ENCODE measurements at places on chromosomes 1 and 21.
A peak's percentile ranks its signal among the peaks of the same experiment; 100 is the strongest.

DNA sequence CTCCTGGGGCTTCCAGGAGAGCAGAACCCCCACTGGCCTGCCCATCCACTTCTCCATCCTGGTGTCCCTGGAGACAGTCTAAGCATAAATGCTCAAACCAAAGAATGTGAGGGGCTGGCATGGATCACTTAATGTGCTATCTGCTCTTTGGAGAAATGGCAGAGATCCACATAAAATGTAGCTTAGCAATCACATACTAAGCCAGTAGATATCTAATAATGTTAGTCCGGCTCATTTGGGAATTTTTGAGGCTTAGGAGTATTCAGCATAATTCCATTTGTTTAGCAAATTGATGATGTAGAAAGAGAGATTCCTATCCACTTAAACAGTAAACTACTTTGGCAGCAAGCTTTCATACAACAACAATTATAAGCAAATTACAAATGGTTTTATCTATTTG is 90.7 kb downstream of the TENT5C start:
- DNase-seq, result no peak

DNA sequence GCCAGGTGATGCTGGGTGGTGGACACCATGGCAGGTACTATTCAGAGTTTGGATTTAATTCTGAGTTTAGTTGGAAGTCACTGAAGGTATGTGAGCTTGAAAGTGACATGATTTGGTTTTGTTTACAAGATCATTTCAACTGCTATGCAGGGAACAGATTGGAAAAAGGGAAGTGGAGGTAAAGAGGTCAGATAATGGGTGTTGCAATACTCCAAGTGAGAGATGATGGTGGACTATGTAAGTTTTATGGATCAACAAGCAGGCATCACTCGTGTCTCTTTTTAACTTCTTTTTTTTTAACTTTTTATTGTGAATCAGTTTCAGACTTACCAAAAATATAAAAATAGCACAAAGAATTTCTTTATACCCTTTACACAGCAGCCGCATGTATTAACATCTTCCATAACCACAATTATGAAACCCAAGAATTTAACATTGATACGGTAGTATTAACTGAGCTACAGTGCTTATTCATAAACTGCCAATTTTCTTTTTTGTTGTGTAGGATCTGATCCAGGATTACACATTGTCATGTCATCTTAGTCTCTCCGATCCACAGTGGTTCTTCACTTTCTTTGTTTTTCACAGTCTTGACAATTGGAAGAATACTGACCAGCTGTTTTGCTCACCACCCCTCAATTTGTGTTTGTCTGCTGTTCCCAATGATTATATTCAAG is 24.9 kb upstream of the NHLH2 start:
- no peak for DNase-seq

DNA sequence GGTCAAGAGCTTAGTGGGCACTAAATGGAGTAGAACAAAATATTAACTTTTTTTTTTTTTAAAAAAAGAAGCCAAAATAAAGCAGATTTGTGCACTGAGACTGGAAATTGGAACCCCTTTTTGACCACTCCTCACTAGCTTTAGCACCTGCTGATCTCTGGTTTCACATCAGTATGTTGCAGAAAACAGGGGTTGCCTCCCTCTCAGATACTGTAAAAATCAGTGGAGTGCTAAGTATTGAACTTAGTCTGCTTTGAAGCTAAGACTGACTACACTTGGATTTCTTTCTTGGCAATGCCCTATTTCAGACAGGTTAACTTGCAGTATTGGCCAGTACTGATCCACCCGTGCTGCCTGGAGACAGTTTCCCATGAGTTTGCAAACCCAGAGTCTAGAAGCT is 2.7 kb upstream of the KIAA0040 start:
- no peak for DNase-seq

DNA sequence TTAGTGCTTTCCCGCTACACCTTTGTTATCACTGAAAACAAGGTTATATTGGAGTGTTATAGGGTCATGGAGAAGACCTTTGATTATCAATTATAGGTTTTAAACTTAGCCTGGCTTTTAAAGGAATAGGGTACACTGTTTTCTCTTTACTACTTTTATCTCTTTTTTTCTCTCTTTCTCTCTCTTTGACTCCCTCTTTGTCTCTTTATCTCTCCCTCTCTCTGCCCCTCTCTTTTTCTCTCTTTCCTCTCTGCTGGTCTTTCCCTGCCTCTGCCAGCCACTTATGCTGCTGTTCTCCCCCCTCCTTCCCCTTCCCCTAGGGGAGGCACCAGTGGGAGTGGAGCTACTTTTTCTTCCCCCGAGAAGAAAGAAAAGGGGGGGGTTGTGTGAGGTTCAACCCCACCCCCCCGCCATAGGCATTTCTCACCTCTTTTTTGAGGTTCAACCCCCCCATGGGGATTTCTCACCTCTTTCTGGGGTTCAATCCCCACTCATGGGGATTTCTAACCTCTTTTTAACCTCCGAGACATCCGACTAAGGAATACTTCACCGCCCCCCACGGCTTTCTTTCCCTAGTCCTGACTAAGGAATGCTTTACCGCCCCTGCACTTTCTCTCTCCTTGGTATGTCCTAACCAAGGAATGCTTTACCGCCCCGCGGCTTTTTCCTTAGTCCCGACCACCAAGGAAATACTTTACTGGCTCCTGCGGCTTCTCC is 17.2 kb upstream of the ZBTB8B start:
- no peak for DNase-seq

- no peak for DNase-seq
These were observed 3.0 kb downstream of the MORC3 start for GRCh38 chr21:36323032-36323431.

GRCh38 chr1:245874942-245875580 is 632.0 kb downstream of the SMYD3 start:
- DNase-seq, result no peak

- no peak for DNase-seq
These were observed 480.4 kb upstream of the CAMK1G start for GRCh38 chr1:209103092-209103491.

GRCh38 chr1:61162520-61163258 is 80.3 kb downstream of the NFIA start:
- no peak for DNase-seq

DNA sequence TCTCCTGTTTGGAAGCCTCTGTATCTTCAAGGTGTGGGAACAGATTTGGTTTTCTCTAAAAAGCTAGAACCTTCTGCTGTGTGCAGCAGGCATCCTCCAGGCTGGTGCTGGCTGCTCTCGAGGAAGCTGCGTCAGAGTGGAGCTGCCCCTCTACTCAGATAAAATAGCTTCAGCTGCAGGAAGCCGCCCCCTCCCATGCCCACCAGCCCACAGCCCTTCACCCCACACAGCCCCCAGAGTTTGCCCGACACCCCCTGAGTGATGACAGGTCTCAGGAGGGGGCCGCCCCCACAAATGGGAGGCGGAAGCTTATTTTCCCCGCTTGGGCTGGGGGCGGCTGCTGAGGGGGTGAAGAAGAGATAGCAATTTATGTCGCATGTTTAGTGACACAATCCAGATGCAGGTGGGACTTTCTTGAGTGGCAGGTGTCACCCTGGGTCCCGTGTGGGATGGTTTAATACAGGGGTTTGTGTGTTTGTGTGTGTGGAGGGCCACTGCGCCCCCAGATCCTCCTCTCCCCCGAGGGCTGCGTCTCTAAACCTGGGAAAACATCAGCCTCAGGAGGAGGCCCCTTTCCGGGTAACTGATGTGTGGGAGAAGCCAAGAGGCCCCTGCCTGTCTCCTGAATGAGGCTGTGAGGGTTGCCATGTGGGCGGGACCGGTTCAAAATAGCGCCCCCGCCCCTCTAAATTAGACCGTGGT is 55.4 kb downstream of the STUM start:
- no peak for DNase-seq

DNA sequence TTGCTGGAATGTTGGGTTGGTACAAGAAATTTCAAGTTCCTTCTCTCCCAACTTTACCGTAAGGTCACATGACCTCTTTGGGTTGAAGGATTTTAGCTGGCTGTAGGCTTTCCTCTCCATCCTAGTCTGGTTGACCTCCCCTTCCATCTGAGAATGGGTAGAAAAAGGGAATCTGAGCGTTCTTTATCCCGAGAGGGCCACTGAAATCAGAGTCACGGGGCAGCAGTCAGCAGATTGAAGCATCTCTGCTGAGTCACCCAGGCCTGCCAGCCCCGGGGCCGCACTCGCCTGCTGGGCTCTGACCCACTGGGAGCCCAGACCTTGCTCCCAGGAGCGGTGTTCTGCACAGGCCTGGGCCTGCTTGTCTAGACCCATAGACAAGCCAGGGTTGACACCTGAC is 31.0 kb downstream of the TMCC2 start:
- no peak for DNase-seq

GRCh38 chr21:39601187-39601928 is 11.4 kb upstream of the B3GALT5 start:
- DNase-seq, result no peak

GRCh38 chr1:43534256-43534655 is 3.6 kb downstream of the PTPRF start:
- no peak for DNase-seq

GRCh38 chr1:87402241-87403002 is 73.7 kb downstream of the LMO4 start:
- no peak for DNase-seq

DNA sequence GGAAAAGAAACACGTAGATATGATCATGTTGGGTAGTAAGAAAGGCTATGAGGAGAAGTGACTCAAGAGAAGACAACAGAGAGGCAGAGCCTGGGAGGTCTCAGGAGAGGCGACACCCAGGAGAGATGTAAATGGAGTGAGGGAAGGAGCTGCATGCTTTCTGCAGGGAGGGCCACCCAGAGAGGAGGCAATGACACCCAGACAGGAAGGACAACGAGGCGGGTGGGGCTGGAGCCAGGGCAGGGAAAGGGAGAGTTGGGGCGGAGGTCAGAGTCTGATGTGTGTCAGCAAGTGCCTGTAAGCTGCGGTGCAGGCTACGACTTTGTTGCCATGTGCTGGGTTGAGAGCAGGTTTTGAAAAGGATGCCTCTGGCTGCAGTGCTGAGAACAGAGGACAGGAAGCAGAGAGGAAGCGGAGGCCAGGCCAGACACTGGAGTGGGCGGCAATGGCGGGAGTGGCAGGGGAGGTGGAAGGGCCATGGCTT is 31.3 kb downstream of the SLC1A7 start:
- DNase-seq, result no peak

GRCh38 chr21:15401331-15401730 is 328.5 kb upstream of the USP25 start:
- no peak for DNase-seq

GRCh38 chr1:154479764-154480421 is 22.1 kb upstream of the TDRD10 start:
- no peak for DNase-seq

DNA sequence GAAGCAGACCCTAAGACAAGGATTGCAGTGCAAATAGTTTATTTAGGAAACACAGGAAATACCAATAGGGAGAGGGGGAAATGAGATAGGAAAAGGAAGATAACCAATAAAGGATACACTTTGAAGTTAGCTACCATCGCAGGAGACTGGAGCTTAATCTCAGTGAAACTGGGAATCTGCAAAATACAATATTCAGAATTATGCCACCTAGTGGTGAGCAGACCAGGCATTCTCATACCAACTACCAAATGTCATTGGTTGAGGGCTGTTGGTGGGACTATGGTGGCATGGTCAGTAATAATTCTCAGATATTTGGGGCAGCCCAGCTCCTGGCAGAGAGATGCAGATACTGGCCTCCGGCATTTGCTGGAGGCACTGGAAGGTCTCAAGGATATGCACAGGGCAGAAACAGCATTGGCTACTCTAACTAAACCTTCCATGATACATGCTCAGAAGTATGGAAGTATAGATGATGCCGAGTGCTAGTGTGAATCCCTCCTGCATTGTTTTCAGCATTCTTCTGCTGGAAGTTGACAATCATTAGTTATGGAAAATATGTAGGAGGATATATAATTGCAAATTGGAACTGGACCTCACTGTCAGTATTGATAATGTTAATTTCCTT is 11.8 kb upstream of the ZFP69B start:
- no peak for DNase-seq

GRCh38 chr1:202162047-202162417 is 1.6 kb upstream of the PTPN7 start:
- peak; percentile 27 for DNase-seq

GRCh38 chr1:12336413-12336812 is 106.6 kb downstream of the VPS13D start:
- no peak for DNase-seq

- no peak for DNase-seq
These were observed 317.6 kb downstream of the PBX1 start for GRCh38 chr1:164876398-164877116.

DNA sequence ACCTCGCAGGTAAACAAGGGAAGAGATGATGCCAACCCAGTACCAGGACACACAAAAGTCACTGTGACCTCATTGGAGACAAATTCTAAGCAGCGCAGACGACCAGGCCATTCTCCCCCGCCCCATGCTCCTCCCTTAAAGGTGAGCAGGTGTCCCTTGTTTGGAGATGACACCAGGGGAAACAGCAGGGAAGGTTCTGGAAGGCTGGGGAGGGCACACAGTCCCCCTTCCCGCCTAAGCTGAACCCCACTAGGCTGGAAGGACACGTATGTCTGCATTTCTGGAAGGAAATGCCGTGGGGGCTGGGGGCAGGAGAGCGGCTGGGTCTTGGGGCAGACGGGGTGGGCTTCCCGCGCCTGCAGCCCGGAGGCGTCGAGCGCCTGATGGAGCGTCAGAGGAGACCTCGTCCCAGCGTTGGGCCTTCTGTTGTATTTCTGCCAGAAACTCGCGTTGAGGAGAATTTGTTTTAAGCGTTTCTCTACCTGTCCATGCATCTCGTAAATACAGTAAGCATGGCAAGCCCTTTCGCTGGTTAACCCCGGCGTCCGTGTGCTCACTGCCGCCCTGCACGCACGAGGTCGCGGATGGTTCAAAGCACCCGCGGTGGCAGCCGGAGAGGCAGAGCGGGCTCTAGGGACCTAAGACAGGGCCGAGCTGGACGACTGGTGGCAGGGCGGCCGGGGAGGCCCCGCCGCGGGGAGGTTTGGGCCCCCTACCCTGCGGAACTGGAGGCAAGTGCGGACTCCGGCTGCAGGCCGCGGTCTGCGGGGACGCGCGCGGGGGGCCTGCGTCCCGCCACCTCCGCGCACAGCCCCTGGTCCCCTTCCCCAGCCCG is 1.2 kb upstream of the LHX4 start:
- DNase-seq, result no peak

DNA sequence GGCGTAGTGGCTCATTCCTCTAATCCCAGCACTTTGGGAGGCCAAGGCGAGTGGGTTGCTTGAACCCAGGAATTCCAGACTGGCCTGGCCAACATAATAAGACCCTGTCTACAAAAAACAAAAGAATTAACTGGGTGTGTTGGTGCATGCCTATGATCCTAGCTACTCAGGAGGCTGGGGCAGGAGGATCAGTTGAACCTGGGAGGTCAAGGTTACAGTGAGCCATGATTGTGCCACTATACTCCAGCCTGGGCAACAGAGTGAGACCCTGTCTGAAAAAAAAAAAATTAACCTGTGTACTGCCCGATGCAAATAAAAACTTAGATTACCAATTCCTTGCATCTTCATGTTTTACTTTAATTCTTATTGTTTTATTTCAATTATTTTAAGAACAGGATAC is 193.2 kb downstream of the PATJ start:
- no peak for DNase-seq

- DNase-seq, result no peak
These were observed 817.9 kb upstream of the NEGR1 start for GRCh38 chr1:73100216-73100615.

Data from stimulated activated CD4-positive, alpha-beta T cell treated with anti-CD3 and anti-CD28 coated beads, TNF-alpha, amount 100 ng/mL, for 1 hour (primary cell).